ENCODE measurements at places on chromosomes 3 and 15.

GRCh38 chr3:106428565-106428994 lies 559.8 kb upstream of the CBLB start:
- no peak for DNase-seq

- DNase-seq = no peak
These were observed 64.7 kb upstream of the NPHP3 start for GRCh38 chr3:132786890-132787289.

GRCh38 chr15:70088455-70088854 lies 9.3 kb downstream of the TLE3 start:
- DNase-seq = no peak

GRCh38 chr15:28103831-28104230 lies 4.7 kb upstream of the OCA2 start:
- no peak for DNase-seq

GRCh38 chr3:102593812-102594602 lies 159.2 kb downstream of the ZPLD1 start:
- no peak for DNase-seq

Measured in DMS 273 treated with DMSO at 0.1 percent for 48 hours (cell line).